ENCODE measurements at places on chromosomes 2 and 18.

DNA sequence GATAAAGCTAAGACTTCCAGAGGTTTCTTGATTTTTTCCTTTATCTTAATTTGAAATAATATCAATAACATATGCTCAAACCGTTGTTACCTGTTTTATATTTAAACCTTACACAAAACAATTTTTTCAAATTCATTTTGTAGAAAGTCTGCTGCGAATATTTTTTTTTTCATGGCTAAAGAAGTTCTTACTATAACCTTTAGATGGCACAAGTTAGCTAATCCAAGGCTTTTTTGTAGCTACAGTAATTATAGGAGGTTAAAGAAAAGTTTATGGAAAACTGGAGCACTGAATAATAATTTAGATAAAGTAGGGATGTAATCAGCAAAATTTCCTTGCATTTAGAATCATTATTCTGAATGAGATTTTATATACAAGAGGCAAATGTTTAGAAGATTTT lies 78.0 kb upstream of the PNPT1 start:
- DNase-seq = no peak

DNA sequence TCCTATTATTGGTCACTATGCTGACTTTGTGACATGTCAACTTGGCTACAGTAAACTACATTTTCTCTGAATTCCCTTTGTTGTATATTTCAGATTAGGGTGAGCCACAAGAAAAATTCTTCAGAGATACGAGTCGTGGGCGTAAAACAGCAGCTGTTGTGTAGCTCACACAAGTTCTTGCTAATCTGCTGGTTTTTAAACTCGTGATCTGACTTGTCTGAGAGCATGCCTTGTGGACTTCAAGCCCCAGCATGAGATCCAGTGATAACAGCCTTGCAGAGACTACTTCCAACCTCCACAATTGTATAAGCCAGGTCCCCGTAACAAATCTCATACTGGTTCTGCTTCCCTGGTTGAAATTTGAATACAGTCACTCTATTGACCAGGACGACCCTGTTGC lies 259.8 kb upstream of the LYPD1 start:
- no peak for DNase-seq

- no peak for DNase-seq
These were observed 191.5 kb downstream of the RAD51AP2 start for GRCh38 chr2:17326717-17327116.

GRCh38 chr18:48122376-48122775 lies 191.9 kb upstream of the SMAD2 start:
- no peak for DNase-seq

DNA sequence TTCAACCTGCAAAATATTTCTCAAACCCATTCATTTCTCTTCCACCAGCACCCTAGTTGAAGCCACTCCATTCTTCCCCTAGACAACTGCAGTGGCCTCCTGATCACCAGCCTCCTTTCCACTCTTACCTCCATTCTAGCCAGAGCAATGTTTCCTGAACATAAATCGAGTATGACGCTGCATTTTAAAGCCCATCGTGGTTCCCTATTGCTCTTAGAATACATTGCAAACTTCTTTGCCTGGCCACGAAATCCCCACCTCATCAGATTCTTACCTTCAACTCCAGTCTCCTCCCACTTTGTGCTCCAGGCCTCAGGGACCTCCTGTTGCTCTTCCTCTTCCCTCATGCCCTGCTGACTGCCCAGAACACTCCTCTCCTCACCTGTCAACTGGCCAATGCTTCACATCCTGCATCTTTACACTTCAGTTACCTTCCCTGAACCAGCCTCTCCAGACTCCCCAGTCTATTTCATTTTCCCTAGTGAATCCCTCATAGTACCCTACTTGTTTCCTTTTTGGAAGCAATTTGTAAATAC lies 176.5 kb upstream of the CTAGE1 start:
- DNase-seq = peak; percentile 27

DNA sequence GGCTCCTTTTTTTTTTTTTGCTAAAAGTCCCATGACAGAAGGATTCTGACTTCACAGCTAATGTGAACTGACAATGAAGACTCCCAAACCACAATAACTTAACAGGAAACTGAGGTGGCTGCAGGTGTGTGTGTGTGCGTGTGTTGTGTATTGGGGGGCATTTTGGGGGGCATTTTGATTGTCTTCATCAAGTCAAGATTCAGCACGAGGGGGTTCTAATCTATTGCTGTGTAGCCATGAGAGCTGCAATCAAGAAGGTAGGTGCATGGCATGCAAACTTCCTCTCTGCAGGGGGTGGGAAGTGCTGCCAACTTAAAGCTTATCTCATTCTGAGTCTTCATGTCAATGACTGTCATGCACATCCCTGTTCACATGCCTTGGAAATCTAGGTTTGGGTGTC lies 25.2 kb downstream of the SPRED2 start:
- no peak for DNase-seq

DNA sequence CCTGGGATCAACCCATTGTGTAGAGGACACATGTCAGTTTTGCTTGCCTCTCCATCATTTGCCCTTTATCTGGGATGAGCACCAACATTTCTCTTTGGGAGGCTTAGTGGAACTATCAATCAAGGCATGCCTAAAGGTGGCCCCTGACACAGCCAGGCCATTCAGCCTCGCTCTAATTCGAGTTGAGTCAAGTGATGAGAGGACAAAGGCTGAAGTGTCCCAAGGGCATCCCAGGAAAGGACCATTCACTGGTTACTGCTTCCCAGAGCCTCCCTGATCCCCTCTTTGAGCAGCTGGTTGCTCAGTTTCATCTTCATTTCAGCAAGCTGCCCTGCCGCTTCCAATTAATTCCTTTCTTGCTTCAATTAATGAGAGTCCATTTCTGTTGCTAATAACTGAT lies 63.5 kb downstream of the DNER start:
- peak; percentile 13 for DNase-seq

- DNase-seq = no peak
These were observed 420.8 kb upstream of the SPHKAP start for GRCh38 chr2:228602288-228602687.

DNA sequence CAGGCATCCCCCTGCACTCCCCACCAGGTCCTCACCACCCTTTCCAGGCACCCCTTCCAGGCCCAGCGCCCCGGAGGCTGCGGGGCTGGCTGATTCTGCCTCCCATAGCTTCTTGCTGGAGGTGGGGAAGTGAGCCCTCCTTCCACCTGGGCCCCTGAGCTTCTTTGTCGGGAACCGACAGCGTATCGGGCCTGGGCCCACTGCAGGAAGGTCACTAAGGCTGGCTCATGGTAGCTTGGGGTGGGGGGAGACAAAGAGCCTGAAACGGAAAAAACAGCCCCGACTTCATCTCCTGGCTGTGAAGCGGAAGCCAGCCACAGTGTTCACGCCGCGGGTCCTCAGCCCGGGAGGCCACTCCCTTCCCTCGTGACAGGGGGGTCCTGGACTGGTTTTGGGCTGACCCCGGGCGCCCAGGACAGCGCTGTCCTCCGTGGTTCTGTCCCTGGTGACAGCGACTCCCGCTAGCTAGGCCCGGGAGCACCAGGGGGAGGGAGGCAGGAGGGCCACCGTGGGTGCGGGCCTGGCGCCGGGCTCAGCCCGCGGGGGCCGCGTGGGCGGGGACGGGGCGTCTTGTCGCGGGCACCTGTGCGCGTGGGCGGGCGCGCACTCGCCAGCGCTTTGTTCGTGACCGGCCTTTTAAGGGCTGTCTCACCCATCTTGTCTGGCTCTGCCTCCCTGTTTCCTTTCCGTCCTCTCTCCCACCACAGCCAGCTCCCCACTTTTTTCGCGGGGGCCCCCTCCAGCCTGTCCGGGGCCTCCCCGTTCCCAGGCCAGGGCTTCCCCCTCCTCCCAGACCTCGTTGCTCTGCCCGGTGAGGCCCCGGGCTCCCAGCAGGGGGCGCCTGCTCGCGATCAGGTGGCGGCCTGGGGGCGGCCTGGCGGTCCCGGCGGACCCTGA lies 64.9 kb downstream of the DNMT3A start:
- DNase-seq = peak; percentile 79

- peak; percentile 74 for DNase-seq
These were observed 261.0 kb upstream of the CXCR4 start for GRCh38 chr2:136378712-136379595.

DNA sequence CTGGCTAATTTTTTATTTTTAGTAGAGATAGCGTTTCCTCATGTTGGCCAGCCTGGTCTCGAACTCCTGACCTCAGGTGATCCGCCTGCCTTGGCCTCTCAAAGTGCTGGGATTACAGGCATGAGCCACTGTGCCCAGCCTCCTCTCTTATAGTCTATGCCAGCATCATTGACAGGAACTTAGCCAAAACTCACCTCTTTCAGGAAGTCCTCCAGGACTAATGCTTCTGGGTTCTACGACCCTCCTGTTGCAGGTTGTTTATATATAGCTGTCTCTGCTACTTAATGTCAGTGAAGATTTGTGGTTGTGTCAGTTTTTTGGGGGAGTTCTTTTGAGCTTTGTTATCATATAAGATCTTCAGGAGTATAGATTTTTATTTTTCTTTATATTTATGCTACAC lies 112.1 kb upstream of the CDC42EP3 start:
- no peak for DNase-seq

DNA sequence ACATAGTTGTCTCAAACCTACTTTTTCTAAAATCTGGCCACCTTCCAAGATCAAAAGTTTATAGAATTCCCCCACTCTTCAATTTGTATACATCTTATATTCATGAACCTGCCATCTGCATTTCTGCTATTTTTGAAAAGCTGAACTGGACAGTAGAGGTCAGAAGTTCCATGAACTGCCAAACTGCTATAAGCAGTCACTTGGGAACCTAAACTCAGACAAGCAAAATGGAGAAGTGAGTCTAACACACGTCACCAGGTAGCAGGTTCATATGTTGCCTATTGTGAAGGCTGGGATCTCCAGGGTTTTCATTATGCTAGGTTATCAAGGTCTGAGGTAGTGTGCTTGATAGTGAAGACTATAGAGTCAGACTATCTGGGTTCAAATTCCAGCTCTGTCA lies 2.0 kb upstream of the MYO1B start:
- no peak for DNase-seq

GRCh38 chr2:203786549-203787351 lies 80.3 kb downstream of the CD28 start:
- no peak for DNase-seq

All from ELF-1 (cell line).